A549 treated with Mapracorat at 1 μM for 4 hours (cell line): ENCODE measurements at places on chromosomes 16 and 17. TPM values are rescaled to one million over a fixed set of nuclear protein-coding genes. Genes with fewer than 3 reads are reported as not detected.

Gene GNG13
- total RNA-seq: not detected in 5 replicates

Gene SHMT1
- total RNA-seq: 42.8 to 49.1 TPM (median 47.7 TPM) in 5 replicates

Gene TMEM98
- 42.5 to 53.4 TPM (median 46.5 TPM) in 5 replicates for total RNA-seq

Gene SLFN11
- total RNA-seq: 3.3 to 7.0 TPM (median 6.5 TPM) in 5 replicates

Gene SECTM1
- total RNA-seq: 1.3 to 2.5 TPM (median 2.0 TPM) in 5 replicates

Gene CBX2
- 13.1 to 19.0 TPM (median 16.9 TPM) in 5 replicates for total RNA-seq

Gene GCGR
- total RNA-seq: 0.08 to 0.64 TPM (median 0.35 TPM) in 4 of 5 replicates, not detected in the other

Gene FNDC8
- 0.10 to 0.28 TPM (median 0.10 TPM) in 3 of 5 replicates, not detected in the others for total RNA-seq

Gene EVPLL
- total RNA-seq: not detected in 5 replicates

Gene IL17C
- 0.13 TPM in 1 of 5 replicates, not detected in the others for total RNA-seq

Gene CDYL2
- total RNA-seq: 0.46 to 0.92 TPM (median 0.53 TPM) in 5 replicates

Gene WSCD1
- total RNA-seq: 1.8 to 3.9 TPM (median 3.7 TPM) in 5 replicates

Gene C16orf96
- total RNA-seq: 0.03 to 0.06 TPM (median 0.05 TPM) in 3 of 5 replicates, not detected in the others

Gene CHRNE
- 0.10 TPM in 1 of 5 replicates, not detected in the others for total RNA-seq

Gene TBC1D3D
- total RNA-seq: 0.09 to 0.16 TPM in 2 of 5 replicates, not detected in the others

Gene OTOP3
- total RNA-seq: not detected in 5 replicates

Gene KCNJ16
- total RNA-seq: 0.14 to 0.30 TPM (median 0.23 TPM) in 5 replicates

Gene RNF40
- total RNA-seq: 66.6 to 85.9 TPM (median 80.0 TPM) in 5 replicates

Gene RHBDL1
- 0.59 to 1.8 TPM (median 1.6 TPM) in 5 replicates for total RNA-seq

Gene RNU2-1
- not detected in 5 replicates for total RNA-seq

Gene CIITA
- 0.05 to 0.13 TPM (median 0.07 TPM) in 5 replicates for total RNA-seq

Gene ACSM5
- total RNA-seq: 0.18 TPM in 1 of 5 replicates, not detected in the others

Gene OR4D1
- not detected in 5 replicates for total RNA-seq

Gene TPPP3
- total RNA-seq: 9.1 to 16.5 TPM (median 14.0 TPM) in 5 replicates

Gene MPP2
- total RNA-seq: 1.1 to 1.8 TPM (median 1.3 TPM) in 5 replicates

Gene HOXB4
- total RNA-seq: 0.06 to 0.21 TPM (median 0.14 TPM) in 5 replicates

Gene SBK1
- total RNA-seq: 0.19 to 0.36 TPM (median 0.26 TPM) in 5 replicates

Gene UNC45B
- total RNA-seq: not detected in 5 replicates

Gene C17orf78
- total RNA-seq: not detected in 5 replicates

Gene NUDT7
- total RNA-seq: 4.9 to 5.2 TPM (median 5.1 TPM) in 5 replicates

Gene PLA2G10
- total RNA-seq: 0.24 to 0.65 TPM (median 0.31 TPM) in 5 replicates

Gene ZFHX3
- total RNA-seq: 7.4 to 9.9 TPM (median 9.0 TPM) in 5 replicates

Gene TGFB1I1
- total RNA-seq: 38.0 to 61.9 TPM (median 53.0 TPM) in 5 replicates

Gene ABCC11
- 0.06 to 0.22 TPM (median 0.14 TPM) in 5 replicates for total RNA-seq

Gene LRRC46
- total RNA-seq: 2.9 to 3.6 TPM (median 3.2 TPM) in 5 replicates
